SHP77 (cell line): ENCODE measurements at places on chromosomes 4 and X.
A peak's percentile ranks its signal among the peaks of the same experiment; 100 is the strongest.

DNA sequence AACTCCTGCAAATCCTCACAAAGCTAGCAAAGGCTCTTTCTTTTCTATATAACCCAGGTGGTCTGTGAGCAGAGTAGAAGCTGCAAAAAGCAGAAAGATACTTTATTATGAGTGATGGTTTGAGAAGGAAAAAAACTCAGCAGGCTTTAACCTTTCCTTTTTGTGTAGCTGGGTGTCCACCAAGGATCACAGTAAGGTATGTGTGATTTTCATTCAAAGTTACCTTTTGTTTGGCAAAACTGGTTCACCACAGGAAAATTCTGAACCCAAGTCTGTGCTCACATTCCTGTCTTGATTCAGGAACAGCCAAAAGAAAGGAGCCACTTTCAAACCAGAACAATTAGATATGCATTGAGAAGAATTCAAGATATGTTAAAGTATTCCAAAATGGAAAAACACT is 35.7 kb downstream of the FRAS1 start:
- DNase-seq, result no peak

DNA sequence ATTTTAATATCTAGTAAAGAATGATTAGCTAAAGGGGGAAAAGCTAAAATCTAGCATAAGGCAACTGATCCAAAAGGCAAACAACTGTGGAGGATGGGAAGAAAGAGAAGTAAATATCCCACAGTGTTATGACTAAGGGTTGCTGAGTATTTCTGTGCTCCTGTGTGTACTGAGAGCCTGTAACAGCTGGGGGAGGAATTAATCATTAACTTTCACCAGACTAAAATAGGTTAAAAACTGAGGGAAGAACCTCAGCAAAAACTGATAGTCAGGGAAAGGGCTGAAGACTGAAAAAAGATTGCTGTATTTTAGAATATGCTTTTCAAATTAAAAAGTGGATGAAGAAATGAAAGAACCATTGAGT is 365.9 kb downstream of the CXXC4 start:
- no peak for DNase-seq

- no peak for DNase-seq
These were observed 10.6 kb upstream of the BMP2K start for GRCh38 chr4:78765432-78766006.

GRCh38 chrX:111892375-111892774 is 16.4 kb downstream of the TRPC5OS start:
- DNase-seq, result no peak

- DNase-seq, result no peak
These were observed 230.7 kb downstream of the AFAP1 start for GRCh38 chr4:7708981-7709380.

GRCh38 chr4:985123-985830 is 1.6 kb upstream of the IDUA start:
- DNase-seq, result no peak

- no peak for DNase-seq
These were observed 113.0 kb upstream of the MSX1 start for GRCh38 chr4:4746444-4746843.

GRCh38 chr4:61663310-61663709 is 463.2 kb downstream of the ADGRL3 start:
- no peak for DNase-seq

- no peak for DNase-seq
These were observed 335.8 kb upstream of the SFRP2 start for GRCh38 chr4:154124539-154125255.

DNA sequence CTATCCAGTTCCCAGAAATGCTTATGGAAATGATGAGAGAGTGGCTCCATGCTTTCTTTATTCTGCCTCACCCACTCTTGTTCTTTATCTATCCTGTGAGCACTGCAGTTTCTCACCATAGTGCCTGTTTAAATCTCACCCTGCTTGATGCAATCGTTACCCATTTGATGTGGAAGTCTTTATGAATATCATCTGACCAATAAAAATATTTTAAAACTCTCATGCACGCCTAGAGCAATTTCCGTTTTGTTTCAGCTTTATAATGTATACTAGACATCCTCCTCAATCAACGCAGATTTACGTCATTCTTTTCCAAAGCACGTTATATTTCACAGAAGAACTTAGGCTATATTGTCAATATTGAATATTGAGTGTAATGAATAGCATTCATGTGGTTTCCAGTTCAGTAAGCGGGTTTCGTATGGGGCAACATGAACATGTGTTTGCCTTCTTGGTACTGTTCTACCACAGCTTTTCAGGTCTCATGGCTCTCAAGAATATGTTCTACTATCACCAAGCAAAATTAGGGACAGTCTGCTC is 32.9 kb downstream of the GPM6A start:
- DNase-seq, result no peak

GRCh38 chrX:39445336-39445735 is 644.1 kb downstream of the MID1IP1 start:
- no peak for DNase-seq

GRCh38 chr4:82983444-82983843 is 27.2 kb downstream of the LIN54 start:
- no peak for DNase-seq

GRCh38 chr4:19074036-19074435 is 1052.5 kb upstream of the LCORL start:
- no peak for DNase-seq

GRCh38 chr4:2810388-2810787 is 17.5 kb downstream of the SH3BP2 start:
- DNase-seq, result no peak

- no peak for DNase-seq
These were observed 1190.4 kb downstream of the TECRL start for GRCh38 chr4:63218856-63219255.

GRCh38 chr4:137661693-137662092 is 129.4 kb upstream of the PCDH18 start:
- DNase-seq, result no peak

DNA sequence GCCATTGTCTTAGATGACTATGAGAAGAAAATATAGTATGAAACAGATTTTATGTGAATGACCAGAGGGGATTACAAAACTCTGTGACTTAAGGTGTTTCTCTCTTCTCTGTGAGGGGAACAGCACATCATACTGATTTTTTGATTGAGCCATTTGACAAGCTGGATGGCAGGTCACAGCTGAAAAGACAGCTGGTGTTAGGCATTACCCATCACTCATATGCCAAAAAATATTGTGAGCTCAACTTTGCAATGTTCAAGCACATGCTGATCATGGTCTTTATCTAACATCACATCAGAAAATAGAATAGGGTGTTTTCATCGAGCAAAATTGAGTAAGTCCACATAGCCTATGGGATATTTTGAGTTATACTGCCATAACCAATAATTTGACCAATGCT is 86.7 kb upstream of the TECRL start:
- no peak for DNase-seq

DNA sequence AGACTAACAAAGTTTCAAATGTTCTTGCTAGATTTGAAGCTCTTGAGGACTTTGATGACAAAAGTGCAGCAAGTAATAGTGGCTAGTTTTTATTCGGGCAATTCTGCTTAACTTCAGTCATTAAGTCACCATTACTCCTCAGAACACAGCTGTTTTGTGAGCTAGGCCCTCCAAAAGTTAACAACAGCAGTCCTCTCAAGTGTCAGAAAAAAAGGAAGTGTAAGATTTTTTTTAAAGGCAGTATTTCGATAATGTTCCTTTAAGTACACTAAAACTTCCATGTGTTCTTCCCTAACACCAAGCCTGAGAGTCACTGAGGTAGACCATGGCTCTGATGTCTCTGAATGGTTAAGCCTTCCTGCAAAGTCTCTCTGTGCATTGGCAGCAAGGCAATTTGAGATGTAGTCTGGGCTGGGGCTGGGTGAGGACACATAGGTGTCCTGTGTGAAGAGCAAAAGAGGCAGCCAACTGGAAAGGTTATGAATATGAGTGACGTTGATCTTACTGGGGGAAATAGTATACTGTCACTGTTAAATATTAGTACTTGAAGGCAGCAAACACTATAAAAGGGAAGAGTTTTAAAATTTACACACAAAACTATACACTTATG is 174.0 kb upstream of the MAP3K15 start:
- DNase-seq, result no peak

DNA sequence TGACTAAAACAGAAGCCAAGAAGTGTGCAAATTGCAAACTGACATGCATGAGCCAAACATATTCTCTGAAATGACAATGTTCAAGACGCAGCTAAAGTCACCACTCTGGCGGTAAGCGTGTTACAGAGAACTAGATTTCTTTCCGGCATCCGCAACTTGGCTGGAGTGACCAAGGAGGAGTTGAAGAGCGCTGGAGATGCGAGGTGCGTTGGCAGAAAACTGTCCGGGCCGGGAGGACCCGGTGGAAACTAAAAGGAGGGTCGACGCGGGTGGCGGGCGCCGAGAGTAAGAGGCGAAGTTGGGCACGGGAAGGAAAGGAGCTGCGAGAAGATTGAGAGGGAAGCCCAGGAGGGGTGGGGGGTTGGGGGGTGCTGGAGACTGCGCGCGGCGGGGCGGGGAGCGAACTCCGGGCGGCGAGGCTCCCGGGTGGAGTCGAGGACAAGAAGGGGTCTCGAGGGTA is 807 bp downstream of the SEL1L3 start:
- no peak for DNase-seq

- DNase-seq, result no peak
These were observed 120.9 kb upstream of the NRK start for GRCh38 chrX:105701310-105702052.

DNA sequence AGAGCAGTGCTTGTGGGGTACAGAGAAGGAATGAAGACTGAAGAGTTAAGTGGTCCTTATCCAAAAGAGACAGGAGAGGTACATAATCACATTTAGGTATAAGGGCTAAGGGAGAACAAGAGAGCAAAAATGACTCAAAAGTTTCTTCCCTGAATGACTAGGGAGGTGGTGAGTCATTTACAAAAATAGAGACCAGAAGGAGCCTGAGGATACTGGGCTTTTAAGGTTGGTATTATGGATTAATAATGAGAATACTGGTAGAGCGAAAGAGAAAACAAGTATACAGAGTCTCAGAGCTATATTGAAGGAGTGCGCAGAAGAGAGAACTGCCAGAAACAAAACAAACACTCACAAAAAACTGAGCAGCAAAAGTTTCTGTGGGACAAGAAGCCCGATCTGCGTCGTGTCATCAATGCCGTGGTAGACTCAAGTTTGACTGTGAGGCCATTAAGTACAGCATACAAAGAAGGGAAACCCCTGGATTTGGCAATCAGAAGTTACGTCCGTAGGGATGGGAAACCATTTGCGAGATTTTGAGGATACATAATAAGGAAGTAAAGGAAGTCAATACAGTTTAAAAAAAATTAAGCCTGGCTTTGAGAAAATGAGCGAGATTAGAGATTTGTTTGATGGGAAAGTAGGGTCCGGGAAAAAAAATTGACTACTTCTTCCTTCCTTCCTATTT is 129.1 kb upstream of the STIM2 start:
- DNase-seq, result no peak

GRCh38 chr4:83582289-83582785 is 46.4 kb downstream of the GPAT3 start:
- DNase-seq, result peak; percentile 18

DNA sequence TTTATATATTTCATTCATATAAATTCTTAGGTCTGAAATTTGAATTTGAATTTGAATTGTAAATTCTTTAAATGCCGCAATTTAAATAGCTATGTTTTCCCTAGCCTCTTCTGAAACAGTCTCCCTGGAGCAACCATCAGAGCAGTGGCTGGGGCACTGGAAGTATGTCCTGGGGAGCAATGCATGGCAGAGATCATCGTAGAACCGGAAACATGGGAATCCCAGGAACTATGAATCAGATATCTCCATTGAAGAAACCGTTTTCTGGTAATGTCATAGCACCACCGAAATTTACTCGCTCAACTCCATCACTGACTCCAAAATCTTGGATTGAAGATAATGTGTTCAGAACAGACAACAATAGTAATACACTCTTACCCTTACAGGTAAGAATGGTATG is 4.9 kb downstream of the CPEB2 start:
- DNase-seq, result no peak

- DNase-seq, result no peak
These were observed 196.8 kb upstream of the LEF1 start for GRCh38 chr4:108365551-108365950.

DNA sequence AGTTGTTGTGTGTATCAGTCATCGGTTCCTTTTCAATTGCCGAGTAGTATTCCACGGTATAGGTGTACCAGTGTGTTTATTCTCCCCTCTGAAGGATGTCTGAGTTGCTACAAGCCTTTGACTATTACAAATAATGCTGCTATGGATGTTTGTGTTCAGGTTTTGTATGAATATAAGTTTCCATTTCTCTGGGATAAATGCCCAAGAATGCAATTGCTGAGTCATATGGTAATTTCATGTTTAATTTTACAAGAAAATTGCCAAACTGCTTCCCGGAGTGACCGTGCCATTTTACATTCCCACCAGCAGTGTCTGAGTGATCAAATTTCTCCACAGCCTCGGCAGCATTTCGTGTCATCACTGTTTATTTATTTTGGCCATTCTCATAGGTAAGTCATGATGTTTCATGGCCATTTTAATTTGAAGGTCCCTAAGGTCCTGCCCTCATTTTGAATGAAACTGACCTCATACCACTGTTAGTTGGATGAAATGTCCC is 73.9 kb downstream of the IRF2 start:
- DNase-seq, result no peak

DNA sequence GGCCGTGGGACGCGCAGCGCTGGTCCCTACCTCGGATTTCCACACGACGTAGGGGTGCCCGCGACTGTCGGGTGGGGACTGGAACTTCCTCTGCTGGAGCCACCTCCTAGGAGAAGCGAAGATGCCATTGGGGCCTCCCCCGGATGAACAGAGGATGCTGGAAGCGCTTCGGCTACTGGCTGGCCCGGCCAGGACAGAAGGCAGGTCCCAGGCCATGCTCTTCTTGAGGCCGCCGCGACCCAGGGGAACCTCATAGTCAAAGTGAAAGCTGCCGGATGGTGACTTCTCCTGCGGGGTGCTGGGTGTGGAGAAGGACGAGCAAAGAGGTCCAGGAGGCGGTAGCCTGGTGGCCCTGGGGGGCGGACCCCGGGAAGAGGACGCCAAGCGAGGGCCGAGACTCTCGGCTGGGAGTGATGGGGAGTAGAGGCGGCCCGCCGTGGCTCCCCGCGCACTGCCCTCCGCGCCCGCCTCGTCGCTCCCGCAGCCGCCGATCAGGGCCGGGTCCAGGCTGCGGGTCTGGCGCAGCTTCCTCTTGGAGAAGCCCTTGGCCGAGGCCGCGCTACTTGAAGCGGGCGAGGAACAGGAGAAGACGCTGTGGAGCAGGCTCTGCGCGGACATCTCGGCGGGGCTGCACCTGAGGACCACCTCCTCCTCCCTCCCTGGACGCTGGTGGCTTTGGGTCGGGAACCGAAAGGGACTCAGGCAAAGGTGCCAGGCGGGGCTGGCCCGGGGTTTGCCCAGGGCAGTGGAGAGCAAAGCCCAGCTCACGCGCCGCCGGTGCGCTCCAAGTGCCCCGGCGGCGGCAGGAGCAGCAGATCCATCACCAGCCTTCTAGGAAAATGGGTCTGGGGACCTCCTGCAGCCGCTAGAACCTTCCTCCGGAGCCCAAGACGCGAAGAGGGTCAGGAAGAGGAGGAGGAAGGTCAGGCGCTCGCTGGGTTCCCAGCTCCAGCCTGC is 1.2 kb downstream of the ARHGAP6 start:
- DNase-seq, result no peak

GRCh38 chr4:177546745-177547144 is 104.5 kb upstream of the AGA start:
- no peak for DNase-seq

GRCh38 chrX:7054219-7055216 is 93.0 kb upstream of the STS start:
- peak; percentile 32 for DNase-seq
